ENCODE measurements at places on chromosomes 16 and 17.
A peak's percentile ranks its signal among the peaks of the same experiment; 100 is the strongest.

DNA sequence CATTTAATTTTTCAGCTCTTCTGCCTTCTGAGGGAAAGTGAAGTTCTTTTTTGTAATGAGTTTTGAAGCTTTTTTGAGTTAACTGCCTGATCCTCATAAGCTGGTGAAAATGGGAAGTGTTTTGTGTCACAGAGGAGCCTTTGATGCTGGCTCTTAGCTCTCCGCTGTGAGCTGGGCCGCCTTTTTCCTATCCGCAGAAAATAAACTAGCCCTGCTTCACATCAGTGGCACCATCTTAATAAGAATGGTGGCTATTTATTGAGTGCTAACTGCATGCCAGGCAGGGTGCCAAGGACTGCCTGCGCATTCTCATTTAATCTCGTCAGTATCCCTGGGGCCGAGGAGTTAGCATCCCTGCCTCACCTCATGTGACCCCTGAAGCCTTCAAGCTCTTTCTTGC is 309.0 kb downstream of the CPPED1 start:
- DNase-seq, result no peak

GRCh38 chr16:55842369-55843104 is 9.6 kb upstream of the CES1 start:
- DNase-seq, result peak; percentile 77

- no peak for DNase-seq
Observed at GRCh38 chr17:36938566-36939051, 1.3 kb downstream of the LHX1 start.

GRCh38 chr16:49556606-49557446 is 183.2 kb downstream of the C16orf78 start:
- DNase-seq, result no peak

GRCh38 chr16:72876981-72877373 is 171.0 kb downstream of the ZFHX3 start:
- no peak for DNase-seq

DNA sequence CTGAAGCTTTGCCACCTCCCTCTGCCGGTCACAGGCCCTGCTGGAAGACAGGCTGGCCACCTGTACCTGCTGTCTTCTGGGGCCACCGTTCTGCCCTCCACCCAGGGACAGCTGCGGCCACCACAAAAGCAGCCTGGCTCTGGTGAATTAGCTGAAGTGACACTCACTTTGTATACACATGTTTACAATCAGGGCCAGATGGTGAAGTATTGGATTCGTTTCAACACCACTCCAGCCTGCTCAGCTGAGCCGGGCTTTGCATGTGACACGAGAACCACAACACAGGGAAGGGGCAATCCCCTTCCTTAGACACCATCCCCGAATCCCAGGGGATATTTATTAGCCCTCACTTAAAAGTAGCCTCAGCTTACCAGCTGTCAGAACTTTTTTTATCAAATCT is 191.5 kb upstream of the RPL38 start:
- no peak for DNase-seq

DNA sequence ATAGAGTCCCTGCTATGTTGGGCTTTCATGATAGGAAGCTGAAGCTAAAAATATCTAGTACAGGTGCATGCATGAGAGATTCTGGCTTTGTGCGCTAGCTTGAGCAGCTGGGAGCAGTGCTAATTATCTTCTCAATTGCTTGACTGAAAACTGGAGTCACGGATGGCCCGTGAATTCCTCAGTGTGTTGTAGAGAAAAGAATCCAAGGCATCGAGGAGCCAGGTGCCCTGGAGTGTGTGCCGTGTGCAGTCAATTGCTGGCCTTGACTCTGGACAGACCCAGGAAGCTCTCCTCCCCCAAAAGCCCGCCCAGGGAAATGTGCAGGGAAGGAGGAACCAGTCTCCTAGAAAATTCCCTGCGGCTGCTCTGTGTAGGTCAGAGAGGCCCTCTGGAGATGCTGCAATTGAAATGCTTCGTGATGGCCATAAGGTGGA is 14.2 kb downstream of the LGALS3BP start:
- DNase-seq, result no peak

DNA sequence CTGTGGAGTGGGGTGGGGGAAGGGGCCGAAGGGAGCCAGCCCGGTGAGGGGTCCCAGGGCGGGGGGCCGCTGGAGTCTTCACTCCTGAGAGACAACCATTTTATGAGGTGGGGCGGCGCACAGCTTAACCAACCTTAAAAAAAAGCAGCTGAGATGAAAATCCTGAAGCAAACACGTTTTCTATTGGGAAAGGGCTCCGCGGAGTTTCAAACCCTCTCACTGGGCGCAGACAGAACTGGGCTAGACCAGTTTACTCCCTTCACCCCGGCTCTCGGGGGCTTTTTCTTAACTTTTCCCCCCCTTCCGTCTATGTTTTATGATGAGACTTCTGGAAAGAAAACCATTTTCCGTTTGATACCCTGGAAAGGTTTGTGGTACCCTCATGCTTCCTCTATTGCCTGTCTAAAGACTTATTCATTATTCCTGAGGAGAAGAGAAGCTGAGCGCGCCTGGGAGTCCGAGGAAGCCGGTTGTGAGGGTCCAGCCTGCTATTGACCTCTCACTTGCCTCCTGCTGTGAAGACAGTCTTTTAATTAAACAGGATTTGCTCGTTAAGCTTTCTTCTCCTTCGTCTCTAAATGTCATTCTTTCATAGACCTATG is 482 bp upstream of the SSH2 start:
- DNase-seq, result no peak

DNA sequence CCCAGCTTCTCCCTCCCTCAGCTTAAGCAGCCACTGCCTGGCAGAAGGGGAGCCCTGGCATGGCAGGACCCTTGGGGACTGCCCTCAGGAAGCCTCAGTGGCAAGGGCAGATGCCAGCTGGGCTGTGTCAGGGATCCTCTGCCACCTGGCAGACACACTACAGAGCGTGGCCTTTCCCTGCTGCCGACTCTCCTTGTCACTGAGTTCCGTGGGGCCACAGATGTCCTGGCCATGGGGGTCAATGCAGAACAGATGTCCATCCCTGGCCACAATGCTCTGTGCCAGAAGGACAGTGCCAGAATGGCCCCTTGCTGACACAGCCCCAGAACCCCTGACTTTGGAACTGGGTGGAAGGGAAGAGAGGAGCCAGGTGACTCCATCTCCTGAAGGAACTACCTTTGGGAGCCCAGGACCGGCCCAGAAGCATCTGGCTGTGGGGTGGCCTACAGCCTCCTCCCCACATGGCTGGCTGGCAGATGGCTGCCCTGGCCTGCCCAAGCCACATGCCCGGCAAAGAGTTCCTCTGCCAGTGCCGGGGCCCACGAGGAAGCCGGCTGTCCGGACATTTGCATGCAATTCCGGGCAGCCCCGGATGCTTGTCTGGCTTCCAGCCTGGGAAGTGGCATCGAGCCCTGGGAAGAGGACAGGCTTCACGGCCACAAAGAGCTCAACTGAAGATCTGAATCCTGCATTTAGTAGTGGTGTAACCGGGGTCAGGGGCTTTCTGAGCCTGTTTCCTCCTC is 24.1 kb downstream of the NPTX1 start:
- DNase-seq, result no peak

DNA sequence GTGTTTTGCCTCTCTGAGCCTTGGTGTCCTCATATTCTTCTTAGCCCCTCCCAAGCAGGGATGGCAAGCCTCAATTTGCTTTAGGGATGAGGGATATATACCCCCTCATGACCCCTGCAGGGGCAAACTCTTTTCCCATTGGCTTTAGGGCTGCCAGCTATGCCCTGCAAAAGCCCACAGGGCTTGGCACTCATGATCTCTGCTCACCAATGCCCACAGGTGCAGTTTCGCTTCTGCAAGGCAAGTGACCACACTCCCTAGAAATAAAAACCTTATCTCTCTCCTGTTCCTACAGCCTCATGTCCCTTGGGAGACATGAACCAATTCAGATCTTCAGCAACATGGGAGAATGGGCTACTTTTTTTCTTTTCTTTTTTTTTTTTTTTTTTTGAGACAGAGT is 8.8 kb downstream of the BEAN1 start:
- no peak for DNase-seq

DNA sequence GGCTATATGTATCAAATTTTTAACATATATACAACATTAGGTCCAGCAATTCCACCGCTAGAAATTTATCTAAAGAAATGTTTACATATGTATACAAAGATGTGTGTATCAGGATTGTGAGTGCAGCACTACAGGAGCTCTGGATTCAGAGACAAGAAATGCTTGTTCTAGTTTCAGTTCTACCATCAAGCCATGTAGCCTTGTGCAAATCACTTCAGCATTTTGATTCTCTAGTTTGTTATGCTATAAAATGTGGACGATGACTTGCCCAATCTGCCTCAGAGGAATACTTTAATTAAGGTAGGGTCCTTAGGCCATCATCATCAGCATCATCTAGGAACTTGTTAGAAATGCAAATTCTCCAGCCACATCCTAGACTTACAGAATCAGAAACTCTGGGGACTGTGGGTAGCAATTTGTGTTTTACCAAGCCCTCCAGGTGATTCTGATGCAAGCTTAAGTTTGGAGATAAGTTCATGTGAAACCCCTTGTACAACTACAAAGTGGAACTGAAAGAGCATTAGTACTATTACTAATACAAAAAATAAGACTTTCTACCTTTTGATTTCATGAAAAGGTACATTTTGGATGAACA is 131.2 kb upstream of the CORO6 start:
- no peak for DNase-seq

DNA sequence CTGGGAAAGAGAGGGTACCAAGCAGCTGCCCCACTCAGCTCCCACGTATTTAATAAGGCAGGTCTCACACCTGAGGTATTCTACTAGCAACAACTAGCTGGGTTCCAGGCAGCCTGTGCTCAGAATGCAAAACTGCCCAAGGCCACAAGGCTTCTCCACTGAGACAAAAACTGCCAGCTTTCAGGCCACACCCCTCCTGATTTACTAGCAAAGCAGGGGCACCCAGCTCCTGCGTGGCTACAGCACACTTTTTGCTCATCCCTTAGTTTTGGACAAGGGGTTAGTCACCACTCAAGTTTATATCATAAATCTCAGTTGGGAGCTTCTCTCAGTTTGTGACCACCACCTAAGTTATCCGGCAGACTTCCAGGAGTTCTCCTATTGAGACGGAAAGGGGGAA is 494.6 kb downstream of the CDH11 start:
- no peak for DNase-seq

DNA sequence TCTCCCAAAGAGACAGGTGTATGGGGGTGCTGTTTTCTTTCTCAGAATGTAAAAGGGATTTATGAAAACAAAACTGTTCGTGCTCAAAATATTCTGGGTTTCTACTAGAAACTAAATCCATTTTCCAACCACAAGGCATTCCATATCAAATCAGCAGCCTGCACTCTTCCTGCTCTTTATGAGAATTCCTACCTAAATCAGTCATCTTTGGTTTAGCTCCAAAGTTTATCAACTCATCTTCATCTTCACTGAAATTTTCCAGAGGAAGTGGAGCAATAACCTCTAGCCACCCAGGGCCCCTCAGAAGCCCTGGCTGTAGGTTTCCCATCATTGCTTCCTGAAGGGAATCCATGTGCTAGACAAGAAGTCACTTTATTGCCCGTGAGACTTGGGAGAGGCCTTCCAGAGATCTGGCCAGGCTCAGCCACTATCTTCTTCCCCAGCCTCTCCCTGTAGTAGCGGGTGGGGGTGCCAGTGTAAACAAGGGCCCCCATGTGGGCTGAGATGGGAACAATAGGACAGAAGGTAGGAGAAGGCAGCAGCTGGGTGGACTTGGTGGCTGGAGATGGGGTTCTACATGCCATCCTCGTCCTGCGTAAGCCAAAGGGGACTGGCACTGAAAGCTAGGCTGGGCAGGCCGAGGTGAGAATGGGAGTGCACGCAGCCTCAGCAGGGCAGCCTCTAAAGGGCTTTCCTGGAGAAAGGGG is 22.0 kb upstream of the ALDH3A1 start:
- DNase-seq, result no peak

DNA sequence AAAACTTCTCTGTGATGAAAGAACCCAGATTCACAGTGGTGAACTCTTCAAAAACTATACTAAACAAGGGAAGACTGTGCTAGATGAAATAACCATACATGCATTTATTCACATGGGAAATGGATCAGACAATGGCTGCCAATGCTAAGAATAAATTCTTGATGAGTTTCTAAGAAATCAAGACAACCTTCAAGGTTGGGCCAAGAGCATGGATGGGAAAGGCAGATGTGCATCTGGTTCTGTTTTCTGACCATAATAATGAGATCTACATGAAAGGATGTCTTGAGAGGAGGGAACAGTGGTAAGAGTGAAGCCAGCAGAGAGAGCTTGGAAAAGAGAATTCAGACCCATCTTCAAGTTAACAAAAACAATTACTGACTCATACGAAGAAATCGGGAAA is 31.4 kb downstream of the ANKRD11 start:
- no peak for DNase-seq

GRCh38 chr16:6229186-6229585 is 1103.5 kb upstream of the RBFOX1 start:
- DNase-seq, result no peak

DNA sequence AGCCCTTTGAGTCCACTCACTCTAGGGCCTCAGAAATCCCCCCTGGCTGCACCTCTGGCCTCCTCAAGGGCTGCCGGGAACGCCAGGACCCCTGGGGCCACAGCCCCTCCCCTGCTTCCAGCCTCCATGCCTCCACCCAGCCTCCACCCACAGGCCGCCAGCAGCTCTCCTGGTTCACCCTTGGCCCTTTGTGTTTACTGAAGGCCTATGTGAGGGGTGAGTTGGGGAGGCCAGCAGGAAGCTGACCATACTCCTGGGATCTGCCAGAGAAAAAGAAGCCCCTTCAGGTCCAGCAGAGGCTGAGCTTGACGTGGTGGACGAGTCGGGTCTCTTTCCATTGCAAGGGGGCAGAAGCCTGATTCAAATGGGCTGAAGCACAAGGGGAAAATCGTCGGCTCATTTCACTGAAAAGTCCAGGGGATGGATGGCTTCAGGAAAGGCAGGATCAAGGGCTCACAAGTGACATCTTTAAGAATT is 18.3 kb upstream of the ATP2A3 start:
- DNase-seq, result no peak

GRCh38 chr17:42120770-42121769 is at the start of gene KAT2A:
KAT2A (minus strand) TSS chr17:42121367; CDS start chr17:42121304, 63 bp downstream.
- DNase-seq, result peak; percentile 85

DNA sequence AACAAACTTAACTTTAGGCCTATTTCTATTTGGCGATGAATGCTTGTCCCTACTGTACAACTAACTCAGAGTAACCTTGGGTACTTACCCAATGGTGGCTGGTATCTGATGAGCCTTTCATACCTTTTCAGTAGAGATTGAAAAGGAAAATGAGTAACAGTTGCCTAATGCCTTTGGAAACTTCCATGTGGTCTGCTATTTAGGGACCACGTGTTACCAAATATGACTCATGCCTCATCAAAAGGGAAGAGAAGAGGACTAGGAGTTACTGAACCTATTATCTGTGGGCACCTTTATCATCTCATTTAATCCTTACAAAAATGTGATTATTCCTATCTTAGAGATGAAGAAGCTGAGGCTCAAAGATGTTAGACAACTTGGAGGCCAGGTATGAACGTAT is 8.1 kb downstream of the MYOCD start:
- DNase-seq, result no peak

GRCh38 chr17:28533091-28533807 is 19.2 kb downstream of the UNC119 start:
- no peak for DNase-seq

- no peak for DNase-seq
Observed at GRCh38 chr16:49462362-49462988, 88.9 kb downstream of the C16orf78 start.

Measured in head of caudate nucleus (tissue), 42 donors.